Stimulated activated CD4-positive, alpha-beta T cell treated with anti-CD3 and anti-CD28 coated beads, Interleukin-12 subunit alpha, Interleukin-12 subunit beta, amount 100 ng/mL, for 24 hours (primary cell): ENCODE measurements at places on chromosomes 12 and 14.

DNA sequence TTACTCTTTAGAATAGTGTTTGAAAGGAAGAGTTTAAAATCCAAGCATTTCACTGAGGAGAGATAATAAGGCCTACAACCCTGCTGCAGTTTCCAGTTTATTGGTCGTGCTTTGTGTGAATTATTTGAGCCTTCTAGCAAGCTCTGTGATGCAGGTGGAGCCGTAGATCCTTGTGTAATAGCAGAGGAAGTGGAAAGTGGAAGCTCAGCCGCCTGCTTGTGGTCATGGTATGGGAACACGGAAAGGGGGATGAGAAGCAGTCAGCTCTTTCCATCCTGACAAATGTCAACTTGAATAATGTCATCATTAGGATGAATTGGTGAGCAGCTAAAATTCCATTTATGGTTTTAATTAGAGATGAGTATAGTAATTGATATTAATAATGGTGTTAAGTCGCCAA, 29.1 kb downstream of the SYNE2 start:
- DNase-seq: no peak

- DNase-seq: no peak
Observed at GRCh38 chr12:93006471-93007208, 77.5 kb upstream of the EEA1 start.

GRCh38 chr12:48988030-48988649, 10.0 kb downstream of the WNT1 start:
- no peak for DNase-seq

GRCh38 chr12:64824130-64824499, 332 bp upstream of the TBC1D30 start:
- DNase-seq: no peak

DNA sequence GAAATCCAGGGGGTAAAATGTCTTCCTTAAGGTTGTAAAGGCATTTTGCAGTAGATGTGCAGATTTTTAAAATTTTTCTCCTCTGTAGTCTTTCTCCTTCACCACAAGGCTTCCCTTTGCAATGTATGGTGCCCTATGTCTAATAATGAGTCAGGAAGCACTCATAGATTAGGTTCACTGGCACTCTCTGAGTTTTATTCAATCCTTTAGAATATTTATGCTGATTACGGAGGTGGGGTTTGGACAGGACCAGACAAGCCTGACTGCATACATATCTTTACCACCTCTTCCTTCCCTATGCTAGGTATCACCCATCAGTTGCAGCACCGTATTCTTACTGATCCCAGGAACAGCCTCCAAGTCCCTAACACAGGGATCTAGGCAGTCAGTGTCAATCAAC, 99.5 kb downstream of the NEDD1 start:
- DNase-seq: no peak

- DNase-seq: no peak
Observed at GRCh38 chr14:100586403-100587085, 673 bp downstream of the BEGAIN start.

GRCh38 chr12:15786772-15787171, 2.4 kb downstream of the EPS8 start:
- no peak for DNase-seq

DNA sequence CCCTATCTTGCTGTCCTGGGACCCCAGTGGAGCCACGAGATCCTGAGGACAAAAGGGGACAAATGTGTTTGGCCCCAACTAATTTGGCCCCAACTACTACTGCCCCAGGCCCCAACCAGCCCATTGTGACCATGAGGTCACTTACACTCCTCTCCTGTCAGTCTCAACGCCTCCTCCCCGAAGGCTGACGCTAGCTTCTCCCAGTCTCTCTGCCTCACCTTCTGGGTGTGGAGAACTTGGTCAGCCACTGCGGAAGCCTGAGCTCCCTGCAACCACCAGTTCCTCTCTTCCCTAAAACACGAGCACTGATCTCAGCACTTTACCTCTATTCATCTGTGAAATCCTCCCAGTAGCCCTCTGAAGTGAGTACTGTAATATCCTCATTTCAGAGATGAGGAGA, 13.3 kb downstream of the FAM181A start:
- no peak for DNase-seq

DNA sequence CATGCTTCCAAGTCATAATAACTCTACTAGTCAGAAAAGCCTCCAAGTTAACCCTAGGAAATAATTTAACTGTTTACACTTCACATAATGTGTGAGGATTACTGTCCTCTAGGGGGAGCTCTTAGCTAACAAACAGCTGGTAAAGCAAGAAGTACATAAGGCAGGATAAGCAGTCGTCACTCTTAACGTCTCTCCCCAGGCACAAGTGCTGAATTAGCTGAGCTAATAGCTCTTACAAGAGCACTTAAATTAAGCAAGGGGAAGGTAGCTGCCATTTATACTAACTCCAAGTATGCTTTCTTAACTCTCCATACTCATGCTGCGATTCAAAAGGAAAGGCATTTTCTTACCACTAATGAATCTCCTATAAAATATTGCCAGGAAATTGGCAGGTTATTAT, 79.3 kb upstream of the TSPAN11 start:
- no peak for DNase-seq

DNA sequence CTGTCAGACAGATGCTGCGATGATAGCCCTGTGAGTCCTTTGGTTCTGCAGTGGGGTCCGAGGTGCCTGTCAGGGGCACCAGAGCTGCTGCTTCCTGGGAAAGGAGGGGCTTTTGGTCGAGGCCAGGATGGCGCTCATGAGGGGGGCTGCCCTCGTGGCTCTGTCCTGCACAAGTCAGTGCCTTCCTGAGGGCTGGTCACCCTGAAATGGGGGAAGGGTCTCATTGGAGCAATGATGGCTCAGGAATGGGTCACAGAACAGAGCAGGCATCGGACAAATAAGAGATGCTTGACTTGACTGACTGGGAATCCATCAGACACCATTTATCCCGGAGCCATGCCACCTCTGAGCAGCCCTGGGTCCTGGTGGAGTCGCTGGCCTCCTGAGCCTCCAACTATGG, 121.9 kb downstream of the ADGRD1 start:
- no peak for DNase-seq

GRCh38 chr12:124461851-124462623, 105.4 kb downstream of the NCOR2 start:
- DNase-seq: no peak

DNA sequence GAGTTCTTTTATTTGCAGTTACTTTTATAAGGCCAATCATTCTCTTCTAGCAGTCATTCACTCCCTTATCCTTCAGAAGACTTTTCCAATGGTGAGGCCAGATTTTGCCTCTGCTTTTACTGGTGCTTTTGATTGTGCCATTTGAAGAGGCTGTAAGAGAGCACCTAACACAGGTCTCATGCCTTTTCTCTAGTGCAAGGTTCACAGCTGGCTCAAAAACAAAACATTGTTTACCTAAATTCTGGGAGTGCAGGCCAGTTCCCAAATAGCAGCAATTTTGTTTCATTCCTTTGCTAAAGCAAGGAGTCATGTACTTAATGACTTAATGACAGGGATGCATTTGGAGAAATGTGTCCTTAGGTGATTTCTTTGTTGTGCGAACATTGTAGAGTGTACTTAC, 192.0 kb downstream of the SYT10 start:
- DNase-seq: no peak

DNA sequence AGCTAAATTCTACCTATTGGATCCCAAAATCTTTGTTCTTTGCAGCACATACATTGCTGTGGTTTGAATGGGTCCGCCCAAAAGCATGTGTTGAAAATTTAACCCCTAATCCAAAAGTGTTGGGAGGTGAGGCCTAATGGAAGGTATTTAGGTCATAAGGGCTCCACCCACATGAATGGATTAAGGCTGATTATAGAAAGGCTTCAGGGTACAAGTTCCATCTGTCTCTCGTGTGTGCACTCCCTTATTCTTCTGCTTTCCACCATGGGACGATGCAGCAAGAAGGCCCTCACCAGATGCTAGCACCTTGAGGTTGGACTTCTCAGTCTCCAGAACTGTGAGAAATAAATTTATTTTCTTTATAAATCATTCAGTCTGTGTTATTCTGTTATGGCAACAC, 190.9 kb downstream of the SOX5 start:
- no peak for DNase-seq

GRCh38 chr12:52050758-52051541, at the start of gene NR4A1:
Gene NR4A1, plus strand, starts transcription at chr12:52051442. Its CDS starts 2,887 bp downstream, at chr12:52054329.
- DNase-seq: peak; percentile 98

GRCh38 chr12:110888256-110888991, 32.0 kb downstream of the MYL2 start:
- DNase-seq: no peak

DNA sequence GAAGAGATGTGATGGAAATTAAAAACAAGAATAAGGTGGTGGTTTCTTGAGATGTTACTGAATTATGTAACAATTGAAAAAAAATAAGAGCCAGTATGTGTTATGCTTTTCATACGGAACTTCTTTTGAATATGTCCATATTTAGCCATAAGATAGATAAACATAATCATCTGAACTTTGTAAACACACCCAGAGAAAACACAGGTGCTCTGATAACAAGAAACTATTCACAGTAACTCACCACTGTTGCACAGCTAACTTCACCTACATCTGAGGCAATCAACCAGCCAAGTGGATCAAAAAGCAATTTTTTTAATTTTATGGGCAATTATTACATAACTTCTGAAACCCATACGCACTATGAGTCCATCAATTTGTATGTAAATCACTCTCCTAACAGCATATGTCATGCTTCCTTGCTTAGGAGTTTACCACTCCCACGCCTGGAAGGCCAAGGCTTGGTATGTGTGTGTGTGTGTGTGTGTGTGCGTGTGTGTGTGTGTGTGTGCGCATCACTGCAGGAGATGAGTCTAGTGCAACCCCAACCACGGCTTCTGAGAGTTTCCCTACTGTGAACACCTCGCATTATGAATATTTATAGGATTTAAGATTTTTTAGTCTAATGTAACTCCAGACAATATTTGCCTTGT, 443.4 kb downstream of the BCAT1 start:
- DNase-seq: no peak
